ENCODE measurements at places on chromosomes 1 and 21.
A peak's percentile ranks its signal among the peaks of the same experiment; 100 is the strongest.

- DNase-seq: peak; percentile 48
Observed at GRCh38 chr1:206771338-206771692, 742 bp downstream of the IL19 start.

DNA sequence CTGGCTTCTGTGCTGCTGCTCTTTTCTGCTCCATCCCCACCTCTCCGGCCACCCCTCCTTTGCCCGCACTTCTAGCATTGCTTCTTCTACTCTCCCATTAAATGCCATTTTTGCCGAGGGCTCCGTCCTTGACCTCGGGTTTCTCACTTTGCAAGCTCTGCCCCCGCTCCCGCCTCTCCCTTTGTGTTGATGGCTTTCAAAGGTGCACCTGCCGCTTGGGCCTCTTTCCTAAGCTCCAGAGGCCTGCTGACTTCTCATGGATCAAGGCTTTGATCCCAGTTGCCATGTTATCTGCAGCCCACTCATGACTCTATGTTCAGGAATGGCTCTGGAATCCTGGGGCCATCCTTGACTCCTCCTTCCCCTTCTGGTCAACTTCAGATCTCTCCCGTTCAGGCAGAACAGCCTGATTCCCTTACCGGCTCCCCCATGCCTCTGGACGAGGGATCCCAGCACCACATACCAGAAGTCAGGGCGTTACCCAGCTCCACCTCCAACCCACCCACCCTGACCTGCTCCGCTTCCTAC is 54.3 kb downstream of the TLR5 start:
- DNase-seq: no peak

DNA sequence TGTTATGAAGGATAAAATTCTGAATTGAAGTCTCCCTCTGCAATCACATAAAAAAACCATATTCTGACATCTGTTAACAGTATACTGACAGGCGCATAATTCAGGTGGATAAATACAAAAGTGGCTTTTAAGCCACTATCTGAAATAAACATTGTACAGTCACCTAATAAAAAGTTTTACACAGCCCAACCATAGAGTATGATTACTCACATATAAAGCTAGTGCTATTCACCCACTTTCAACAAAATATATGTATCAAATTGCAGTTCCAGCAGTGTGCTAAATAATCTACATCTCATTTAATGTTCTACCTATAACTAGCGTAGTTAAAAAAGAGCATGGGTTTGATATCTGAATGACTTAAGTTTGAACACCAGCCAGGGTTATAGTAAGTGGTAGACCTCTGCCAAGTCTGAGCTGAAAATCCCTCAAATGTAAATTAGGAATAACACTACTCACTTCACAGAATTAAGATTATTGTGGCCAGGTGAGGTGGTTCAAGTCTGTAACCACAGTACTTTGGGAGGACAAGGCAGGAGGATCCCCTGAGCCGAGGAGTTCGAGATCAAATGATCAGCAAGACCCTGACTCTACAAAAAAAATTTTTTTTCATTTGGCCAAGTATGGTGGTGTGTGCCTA is 3.9 kb downstream of the EGLN1 start:
- no peak for DNase-seq

DNA sequence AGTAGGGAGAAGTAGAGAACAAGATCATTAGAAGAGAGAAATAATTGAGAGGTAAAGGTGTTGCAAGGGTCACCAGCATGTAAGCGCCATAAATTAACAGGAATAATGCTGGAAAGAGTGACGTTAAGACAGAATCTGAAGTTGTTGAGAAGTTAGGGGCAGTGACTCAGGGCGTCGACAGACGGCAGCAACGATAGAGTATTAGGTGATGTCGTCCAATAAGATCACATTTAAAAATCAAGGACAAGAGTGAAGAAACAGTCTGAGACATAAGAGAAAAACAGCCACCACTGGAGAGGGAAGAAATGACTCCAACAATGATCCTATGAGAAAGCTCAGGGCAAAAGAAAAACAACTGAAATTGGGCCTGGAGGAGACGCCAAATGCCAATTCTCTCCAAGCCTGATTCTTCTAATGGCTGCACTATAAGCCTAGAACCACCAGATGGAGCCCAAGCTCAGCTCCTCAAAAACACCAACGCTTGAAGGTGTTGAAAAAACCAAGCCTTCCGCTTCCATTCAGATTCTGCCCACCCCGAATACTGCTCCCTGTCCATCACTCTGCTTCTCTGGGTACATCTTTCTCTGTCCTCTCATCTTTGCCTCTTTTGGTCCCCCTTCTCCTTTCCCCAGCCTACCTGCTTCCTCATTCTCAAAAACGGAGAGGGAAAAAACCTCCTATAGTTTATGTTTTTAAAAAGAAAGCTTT is 70.0 kb downstream of the LUZP1 start:
- peak; percentile 87 for DNase-seq

DNA sequence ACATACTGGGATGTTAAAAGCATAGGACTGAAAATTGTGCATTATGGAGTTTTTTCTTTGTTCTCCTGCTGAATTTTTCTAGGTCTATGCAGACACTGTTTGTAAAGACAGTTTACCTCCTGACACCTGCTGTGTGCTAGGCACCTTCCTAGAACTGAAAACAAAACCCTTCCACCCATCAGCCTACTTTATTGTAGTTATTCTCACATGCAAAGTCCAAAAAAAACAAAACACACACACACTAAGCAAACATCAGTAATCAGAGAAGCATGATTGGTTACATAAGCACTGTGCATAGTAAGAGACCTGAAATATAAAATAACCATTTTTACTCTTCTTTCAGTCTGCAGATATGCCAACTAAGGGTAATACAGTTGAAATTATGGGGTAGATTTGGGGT is 195.1 kb downstream of the CRB1 start:
- no peak for DNase-seq

GRCh38 chr1:229862017-229862774 is 204.8 kb upstream of the GALNT2 start:
- no peak for DNase-seq

GRCh38 chr1:76625886-76626678 is 241.2 kb upstream of the ST6GALNAC5 start:
- no peak for DNase-seq
